NCI-H524 treated with DMSO at 0.1 percent for 48 hours (cell line): ENCODE measurements at places on chromosomes 11 and 22.

GRCh38 chr22:46650078-46650810, 30.1 kb downstream of the GRAMD4 start:
- DNase-seq = no peak

DNA sequence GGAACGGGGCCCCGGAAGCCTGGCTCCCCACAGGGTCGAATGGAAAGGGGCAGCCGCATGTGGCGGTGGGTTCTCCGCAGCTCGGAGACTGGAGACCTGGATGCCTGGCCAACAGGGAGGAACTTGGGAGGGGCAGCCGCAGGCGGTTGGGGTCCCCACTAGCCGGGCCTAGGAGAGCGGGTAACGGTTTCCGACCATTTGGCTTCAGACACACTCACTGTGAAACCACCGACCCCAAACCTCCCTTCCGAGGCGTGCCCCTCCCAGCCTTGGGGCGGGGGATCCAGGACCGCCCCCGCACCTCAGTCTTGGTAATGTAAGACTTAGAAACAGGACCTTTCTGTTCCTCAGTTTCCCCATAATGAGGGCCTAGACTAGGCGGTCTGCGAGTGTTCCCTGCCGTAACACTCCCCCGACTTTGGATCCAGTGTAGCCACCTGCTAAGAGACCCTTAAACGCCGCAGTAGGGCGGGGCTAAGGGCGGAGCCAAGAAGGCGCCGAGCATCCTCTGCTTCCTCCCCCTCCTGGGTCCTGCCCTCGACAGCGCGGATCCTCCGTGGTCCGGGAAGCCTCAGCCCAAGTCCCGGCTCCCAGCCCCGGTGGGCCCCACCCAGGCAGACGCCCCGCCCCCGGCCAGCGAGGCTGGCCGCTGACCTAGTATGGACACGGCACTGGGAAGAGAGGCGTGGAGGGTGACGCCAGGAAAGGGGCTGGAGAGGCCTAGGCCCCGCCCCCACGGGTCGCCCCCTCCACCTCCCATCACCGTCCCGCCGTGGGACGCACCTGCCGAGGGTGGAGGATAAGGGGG, 1.8 kb upstream of the RASGRP2 start:
- DNase-seq = no peak

GRCh38 chr22:47839595-47840227, 1077.3 kb downstream of the TBC1D22A start:
- DNase-seq = peak; percentile 13

- DNase-seq = no peak
Measured at GRCh38 chr22:47586038-47586437, 823.6 kb downstream of the TBC1D22A start.

- no peak for DNase-seq
Measured at GRCh38 chr11:73059915-73060314, 82.2 kb downstream of the FCHSD2 start.

DNA sequence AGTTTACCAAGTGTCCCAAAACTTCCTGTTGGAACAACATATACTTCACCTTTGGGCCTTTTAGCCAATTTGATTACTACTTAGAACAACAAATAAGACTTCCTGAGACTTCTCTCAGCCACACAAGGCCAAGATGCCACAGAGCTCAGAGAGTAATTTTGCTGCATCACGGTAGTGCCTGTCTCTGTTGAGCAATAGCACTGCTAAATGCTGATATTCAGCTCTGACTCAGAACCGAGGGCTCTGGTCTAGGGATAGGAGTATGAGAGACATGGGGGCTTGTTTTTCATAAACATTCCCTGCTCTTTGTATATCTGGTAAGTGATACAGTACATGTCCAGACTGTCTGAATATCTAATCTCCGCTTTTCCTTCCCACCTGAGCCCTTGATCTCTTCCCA, 260.4 kb upstream of the ARHGAP20 start:
- no peak for DNase-seq

- DNase-seq = no peak
Measured at GRCh38 chr11:115555336-115556090, 51.3 kb upstream of the CADM1 start.

DNA sequence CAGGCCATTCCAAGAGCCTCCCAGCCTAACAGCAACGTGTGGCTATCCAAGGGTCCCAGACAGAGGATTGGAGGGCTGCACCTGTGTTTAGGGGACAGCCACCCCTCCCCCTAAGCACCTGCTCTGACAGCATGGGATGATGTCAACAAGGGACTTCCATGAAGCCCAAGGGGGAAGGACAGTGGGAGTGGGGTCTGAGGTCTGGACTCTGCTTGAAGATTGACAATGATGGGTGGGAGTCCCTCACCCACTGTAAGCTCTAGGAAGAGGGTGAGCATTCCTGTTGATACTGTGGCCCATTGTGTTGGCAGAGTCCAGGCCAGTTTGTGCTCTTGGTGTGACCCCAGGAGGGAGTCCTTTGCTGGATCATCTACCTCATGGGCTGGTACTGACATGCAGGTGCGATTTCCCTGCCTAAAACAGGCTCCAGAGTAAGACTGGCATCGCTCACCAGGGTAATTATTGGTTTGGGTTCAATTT, 46.9 kb upstream of the TUB start:
- DNase-seq = no peak

- no peak for DNase-seq
Measured at GRCh38 chr11:69545976-69546617, 64.6 kb downstream of the LINC01488 start.

DNA sequence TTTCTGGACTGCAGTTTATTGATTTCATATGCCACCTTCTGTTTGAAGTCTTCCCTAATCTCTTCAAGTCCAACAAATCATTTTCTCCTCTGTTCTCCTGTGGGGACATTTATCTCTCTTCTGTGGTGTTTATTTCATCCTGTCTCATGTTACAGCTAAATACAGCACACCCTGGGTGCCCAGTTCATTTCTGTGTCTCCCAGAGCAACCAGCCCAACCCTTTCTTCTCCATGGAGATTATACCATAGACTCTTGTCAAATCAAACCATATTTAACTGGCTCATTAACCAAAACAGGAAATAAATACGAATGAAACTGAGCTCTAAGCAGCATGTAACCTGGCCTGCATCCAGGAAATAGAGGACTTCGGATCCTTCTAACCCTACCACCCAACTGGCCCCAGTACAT, at the start of gene MS4A8:
MS4A8 (plus strand) TSS at position 329 of the 408 bp plus-strand sequence. CDS start 1,249 bp downstream, outside the sequence.
- no peak for DNase-seq

- DNase-seq = no peak
Measured at GRCh38 chr11:133661846-133662245, 129.5 kb upstream of the OPCML start.

- peak; percentile 62 for DNase-seq
Measured at GRCh38 chr11:14422052-14422813, 63.2 kb upstream of the RRAS2 start.

- no peak for DNase-seq
Measured at GRCh38 chr11:96817482-96818399, 427.9 kb downstream of the JRKL start.

- no peak for DNase-seq
Measured at GRCh38 chr11:66861774-66862558, 5.1 kb downstream of the LRFN4 start.

DNA sequence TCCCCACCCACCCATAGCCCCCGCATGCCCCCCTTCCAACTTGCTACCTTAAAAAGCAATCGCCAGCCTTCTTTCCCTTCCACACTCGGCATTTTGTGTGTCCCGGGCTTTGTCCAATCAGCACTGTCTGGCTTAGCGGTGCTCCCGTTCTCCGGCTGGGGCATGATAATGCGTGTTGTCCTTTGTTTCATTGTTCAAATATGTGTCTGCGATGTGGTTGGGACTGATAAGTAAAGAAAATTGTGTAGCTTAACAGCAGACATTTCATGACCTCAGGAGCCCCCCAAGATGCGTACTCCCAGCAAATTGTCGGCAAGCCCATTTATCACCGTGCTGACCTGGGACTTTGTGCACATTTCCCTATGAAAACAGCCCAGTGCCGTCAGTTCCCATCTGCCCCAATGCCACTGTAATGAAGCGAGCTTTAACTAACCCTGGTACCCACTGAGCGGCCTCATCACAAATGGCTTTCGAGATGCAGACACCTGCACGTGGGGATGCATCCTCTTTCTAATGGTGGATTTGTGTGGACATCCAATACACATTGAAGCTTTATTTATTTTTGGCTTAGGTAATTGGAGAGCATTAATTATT, 167.0 kb upstream of the E2F8 start:
- no peak for DNase-seq

GRCh38 chr11:6862961-6863360, at the start of gene OR10A2:
TSS of gene OR10A2 (plus strand) at chr11:6863057. CDS start at chr11:6869755, 6,698 bp downstream.
- no peak for DNase-seq

DNA sequence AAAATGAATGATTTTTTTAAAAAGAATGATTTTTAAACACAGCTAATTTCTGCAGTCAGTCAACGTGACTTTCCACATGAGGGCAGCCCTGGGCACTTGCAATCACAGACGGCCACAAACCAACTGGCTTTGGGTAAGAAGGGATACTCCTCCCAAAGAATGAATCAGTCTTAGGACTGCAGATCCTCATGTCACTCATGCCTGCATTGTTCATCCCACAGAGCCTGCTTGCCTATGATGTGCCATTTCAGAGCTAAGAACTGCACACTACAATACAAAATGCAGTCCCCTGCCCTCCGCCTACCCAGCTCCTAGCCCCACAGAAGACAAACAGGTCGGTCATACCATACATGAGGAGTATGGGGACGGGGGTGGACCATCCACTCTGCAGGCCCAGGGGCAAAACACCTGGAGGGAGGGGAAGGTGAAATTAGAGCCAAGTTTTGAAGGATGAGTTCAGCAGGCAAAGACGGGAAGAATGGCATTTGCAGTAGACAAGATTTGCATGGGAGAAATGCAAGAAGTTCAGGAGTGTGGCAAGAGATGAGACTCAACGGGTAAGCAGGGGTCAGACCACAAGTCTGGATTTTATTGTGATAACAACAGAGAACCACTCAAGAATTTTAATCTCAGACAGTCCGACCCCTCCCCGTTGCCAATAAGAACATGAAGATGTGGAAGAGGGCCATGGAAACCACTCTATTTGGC, 24.7 kb downstream of the PACSIN2 start:
- DNase-seq = no peak

DNA sequence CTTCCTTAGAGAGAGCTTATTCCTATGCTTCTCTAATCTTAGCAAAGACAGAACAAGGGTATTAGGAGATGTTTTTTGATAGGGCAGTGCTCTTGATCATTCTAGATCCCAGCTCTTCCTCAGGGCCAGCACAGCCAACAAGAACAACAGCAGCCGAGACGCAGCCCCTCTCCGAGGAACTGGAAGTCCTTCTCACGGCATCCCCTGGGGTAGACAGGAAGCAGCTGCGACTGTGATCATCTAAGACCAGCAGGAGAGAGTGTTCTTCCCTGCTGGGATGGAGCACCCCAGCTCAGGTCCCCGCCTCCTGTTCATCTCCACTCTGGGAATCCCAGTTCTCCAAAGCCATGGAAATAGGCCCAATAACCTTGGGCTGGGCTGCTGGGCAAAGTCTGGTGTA, 29.6 kb downstream of the IRAG1 start:
- no peak for DNase-seq

DNA sequence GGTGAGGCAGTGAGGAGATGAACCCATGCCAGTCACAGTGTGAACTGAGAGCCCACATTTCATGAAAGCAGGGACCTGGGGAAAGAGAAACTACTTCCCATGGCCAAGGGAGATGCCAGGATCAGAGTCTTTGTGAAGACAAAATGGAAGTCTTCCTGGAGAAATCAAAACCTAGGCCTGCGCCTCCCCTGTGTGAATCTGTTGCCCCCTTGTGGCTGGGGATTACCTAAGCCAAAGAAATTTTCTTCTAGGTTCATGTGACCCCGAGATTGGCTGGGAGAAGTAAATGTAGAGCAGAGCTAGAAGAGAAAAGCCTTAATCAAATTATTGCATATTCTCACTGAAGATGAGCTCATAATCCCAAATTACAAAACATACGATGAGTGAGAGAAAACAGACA, 1075.3 kb downstream of the TBC1D22A start:
- DNase-seq = peak; percentile 23

DNA sequence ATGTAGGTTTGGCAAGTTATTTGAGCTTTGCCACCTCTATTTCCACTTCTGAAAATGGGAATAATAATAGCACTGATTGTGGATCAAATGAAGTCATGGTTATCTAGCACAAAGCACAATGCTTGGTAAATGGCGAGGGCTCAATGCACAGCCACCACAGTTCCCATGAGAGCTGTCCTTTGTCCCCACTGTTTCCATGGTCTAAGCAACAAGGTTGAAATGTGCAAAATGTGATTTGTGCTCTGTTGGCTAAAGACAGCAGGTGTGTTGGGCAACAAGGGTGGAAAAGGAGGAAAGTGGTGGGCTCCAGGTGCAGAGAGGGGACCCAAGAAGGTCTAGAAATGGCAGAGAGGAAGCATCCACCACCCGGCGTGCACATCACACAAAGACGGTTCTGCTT, 200.5 kb downstream of the TRIM29 start:
- no peak for DNase-seq

DNA sequence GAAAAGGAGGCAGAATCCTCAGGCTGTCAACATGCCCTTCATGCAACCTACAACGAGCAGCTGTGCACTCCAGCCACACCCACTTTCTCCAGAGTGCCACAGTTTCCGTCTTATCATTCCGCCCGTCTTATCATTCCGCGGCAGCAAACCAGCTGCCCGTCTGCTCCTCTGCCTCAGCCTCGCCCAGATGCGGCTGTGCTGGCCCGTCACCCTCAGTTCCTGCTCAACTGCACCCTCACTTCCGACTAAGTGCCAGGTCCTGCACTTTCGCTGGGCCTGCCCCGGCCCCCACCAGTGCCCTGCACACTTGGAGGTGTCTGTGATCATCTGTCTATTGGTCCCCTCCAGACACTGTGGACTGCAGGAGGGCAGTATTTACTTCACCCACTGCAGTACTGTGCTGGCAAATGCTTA, 43.7 kb downstream of the MICAL3 start:
- no peak for DNase-seq

DNA sequence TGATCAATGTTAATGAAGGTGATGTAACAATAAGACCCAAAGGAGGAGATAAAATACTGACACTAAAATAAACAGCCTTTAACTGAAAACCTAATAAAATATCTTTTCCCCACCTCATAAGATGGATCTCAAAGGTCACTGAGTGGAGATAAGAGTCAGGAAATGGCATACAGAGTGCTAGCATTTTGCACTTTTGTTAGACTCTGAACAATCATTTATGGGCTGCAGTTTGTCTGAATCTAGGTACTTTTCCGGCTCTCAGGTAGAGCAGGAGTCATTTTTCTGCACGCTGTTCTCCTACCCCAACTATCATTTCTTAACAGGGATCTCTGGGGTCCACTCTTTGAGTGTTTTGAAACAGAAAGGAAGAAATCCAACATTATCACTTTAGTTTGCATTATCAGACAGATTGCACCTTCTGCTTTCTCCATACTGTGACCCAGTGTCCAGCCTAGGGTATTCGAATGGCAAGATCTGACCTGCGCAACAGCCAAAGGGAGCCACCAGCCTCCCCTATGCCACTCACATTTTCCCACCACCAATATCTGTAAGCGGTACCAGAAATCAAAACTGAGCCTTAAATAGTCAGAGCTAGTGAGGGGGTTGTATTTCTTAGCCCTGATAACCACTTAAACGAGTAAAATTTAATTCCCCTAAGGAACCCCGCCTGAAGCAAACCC, 863 bp downstream of the SIAE start:
- no peak for DNase-seq

GRCh38 chr11:19093976-19094375, 23.0 kb upstream of the ZDHHC13 start:
- no peak for DNase-seq
